ENCODE measurements at places on chromosomes 4 and X. TPM values are rescaled to one million over a fixed set of nuclear protein-coding genes. Genes with fewer than 3 reads are reported as not detected.

Gene ODAPH
- not detected for total RNA-seq

DNA sequence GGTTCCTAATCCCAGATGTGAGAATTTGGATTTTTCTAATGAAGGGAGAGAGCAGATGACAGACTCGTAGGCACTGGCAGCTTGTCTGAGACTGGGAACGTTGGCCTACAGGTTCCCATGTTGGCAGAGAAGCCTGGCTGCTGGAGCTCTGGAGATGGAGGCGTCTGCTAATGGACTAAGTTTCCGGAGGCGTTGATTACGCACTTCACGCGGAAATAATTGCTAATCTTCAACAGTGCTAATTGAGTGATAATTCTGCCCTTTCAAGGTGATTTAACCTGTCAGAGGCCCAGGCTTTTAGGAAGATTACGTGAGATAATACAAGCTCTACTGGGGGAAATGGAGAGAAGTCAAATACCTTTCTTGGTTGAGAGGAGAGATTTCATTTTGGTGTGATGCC, 77.4 kb downstream of the PSAPL1 start:
- DNase-seq, result no peak
- H3K27ac ChIP-seq, result no peak overlapping the region
- no peaks in the 10 kb centered on the region for H3K36me3 ChIP-seq
- no peaks in the 10 kb centered on the region for H3K4me1 ChIP-seq
- H3K4me3 ChIP-seq, result no peak overlapping the region

DNA sequence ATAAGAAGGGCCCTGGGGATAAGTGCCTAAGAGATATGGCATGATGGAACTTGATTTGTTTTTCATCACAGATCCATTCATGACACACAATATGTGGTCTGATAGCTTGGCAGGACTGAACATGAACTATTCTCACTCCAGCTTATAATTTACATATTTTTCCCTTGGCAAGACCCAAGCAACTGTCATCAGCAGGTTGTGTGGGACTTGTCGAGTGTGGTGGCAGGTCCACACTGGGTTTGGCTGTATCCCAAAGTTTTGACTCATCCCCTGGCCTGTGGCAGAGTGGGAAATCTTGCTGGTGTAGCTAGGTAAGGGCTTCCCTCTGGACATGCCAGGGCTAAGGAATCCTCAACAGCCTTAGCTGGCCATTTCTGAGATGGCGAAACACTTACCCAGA, 81.0 kb upstream of the STIM2 start:
- H3K4me1 ChIP-seq, result no peaks in the 10 kb centered on the region
- H3K36me3 ChIP-seq, result no peaks in the 10 kb centered on the region
- H3K27me3 ChIP-seq, result no peaks in the 10 kb centered on the region

DNA sequence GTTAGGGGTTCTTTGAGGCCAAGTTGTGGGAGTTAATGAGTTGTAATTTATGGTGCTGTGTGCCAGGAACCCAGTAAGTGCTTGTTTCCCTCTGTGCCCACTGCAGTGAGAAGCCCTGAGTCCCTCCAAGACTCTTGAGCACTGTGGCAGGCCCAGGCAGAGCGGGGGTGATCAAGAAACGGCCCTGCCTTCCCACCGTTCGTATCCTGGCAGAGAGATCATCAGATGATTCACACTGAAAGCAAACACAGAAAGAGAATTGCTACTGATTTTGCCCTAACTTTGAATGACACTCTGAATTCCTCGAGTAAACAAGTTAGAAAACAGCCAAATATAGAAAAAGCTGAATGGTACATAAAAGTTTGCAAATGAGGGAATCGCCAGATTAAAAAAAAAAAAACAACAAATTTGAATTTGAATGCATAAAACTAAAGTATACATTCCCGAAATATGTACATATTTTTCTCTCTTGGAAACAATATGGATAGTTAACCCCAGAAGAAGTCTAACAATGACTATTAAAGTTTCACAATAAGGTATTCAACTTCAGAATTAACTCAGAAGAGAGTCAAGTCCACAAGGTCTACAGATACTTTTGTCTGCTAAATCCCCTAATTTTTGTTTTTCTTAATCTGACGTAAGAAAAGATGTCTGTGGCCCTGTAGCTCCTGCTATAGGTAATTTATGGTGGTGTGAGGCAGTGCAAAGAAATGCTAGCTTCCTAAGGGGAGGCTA, 71.8 kb downstream of the AFAP1 start:
- H3K36me3 ChIP-seq, result no peaks in the 10 kb centered on the region
- DNase-seq, result no peak
- no peak overlapping the region for H3K4me3 ChIP-seq
- no peaks in the 10 kb centered on the region for H3K27me3 ChIP-seq

- no peak overlapping the region for H3K4me3 ChIP-seq
- H3K4me1 ChIP-seq, result no peaks in the 10 kb centered on the region
- H3K27me3 ChIP-seq, result no peaks in the 10 kb centered on the region
- DNase-seq, result no peak
Measured at GRCh38 chr4:118732591-118733330, 47.6 kb downstream of the METTL14 start.

GRCh38 chr4:70925899-70926635, 23.9 kb downstream of the MOB1B start:
- no peaks in the 10 kb centered on the region for H3K36me3 ChIP-seq
- no peaks in the 10 kb centered on the region for H3K27me3 ChIP-seq
- DNase-seq, result no peak
- no peaks in the 10 kb centered on the region for H3K4me1 ChIP-seq
- no peak overlapping the region for H3K27ac ChIP-seq
- H3K4me3 ChIP-seq, result no peak overlapping the region

Gene ODAM
- total RNA-seq, result not detected

DNA sequence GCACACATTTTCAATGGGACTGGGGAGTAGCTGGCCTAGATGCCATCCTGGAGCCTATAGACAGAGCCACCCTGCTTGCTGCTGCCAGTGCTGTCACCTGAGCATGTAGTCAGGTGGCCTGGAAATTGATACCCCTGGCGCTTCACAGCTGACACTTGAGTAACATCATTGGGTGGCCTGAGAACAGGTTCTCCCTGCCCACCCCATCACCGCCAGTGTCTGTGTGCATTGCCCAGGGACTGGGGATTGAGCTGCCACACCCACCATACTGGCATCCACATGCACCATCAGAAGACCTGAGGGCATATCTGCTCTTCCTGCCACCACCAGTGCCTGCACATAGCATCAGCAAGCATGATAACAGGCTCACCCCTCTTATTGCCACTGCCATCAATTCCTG, 1142.9 kb upstream of the PABPC4L start:
- no peak overlapping the region for H3K4me3 ChIP-seq
- no peak overlapping the region for H3K27ac ChIP-seq
- no peaks in the 10 kb centered on the region for H3K4me1 ChIP-seq
- no peaks in the 10 kb centered on the region for H3K36me3 ChIP-seq
- DNase-seq, result no peak

- H3K27me3 ChIP-seq, result no peaks in the 10 kb centered on the region
- H3K36me3 ChIP-seq, result no peaks in the 10 kb centered on the region
- no peak for DNase-seq
- H3K27ac ChIP-seq, result no peak overlapping the region
Measured at GRCh38 chrX:71210816-71211215, 12.2 kb upstream of the GJB1 start.

DNA sequence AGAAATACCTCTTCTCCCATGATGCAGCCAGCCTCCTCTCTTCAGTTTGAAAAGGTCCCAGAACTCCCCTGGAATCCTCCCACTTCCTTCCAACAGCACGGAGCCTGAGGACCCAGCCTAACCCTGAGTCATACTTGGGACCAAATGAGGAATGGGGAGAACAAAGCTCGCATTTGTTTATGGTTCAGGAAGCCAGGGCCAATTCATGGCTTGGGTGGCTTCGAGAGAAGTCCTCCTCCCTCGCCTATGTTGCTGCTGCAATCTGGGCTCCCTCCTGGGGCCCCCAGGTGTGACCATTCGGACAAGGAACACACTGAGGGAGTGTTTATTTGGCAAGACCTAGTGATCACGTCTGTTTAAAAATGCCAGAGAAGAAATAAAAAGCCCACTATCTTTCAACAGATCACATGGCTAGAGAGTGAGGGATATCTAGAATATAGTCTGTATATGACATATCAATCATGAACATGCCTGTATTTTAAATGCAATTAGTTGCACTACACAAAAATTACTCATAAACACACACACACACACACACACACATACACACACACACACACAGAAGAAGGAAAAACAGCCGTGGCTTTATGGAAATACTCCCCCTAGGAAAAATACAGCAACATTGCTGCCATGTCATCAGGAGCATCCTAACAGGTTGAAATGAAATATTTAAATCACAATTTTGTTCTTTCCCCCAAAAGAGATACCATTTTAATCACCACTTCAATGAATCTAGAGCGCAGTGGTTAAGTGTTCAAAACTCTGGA, 155.7 kb upstream of the MAP3K15 start:
- H3K36me3 ChIP-seq, result no peaks in the 10 kb centered on the region
- H3K4me1 ChIP-seq, result peaks cover 10% of the 10 kb centered on the region
- no peak overlapping the region for H3K27ac ChIP-seq
- no peak for DNase-seq
- H3K4me3 ChIP-seq, result no peak overlapping the region
- H3K27me3 ChIP-seq, result no peaks in the 10 kb centered on the region

Gene RS1
- not detected for total RNA-seq

DNA sequence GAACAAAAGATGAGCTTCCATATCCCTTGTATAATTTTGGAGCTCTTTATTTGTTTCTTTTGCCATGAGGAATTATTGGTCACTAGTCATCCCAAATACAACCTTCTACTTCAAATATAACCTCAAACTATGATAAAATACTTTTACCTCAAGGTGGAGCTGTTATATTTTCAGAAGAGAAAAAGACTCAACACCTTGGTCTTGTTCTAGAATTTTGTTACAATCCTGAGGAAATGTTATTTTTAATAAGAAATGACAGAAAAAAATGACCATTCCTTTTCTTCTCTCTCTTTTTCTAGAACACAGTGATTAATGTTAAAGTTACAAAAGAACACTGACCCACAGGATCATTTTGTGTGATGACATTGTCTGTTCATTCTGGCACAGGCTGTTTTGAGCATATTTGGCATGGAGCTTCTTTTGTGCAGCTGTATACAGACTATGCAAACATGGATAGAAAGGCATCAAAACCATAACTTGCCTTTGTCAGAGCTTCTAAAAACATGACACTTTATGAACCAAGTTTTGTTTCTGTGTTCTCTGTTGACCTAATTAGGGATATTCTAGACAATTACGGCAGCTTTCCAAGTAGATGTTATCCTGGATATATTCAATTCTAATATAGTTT, 159.6 kb upstream of the CTSO start:
- no peak for DNase-seq
- H3K27me3 ChIP-seq, result no peaks in the 10 kb centered on the region
- H3K4me3 ChIP-seq, result no peak overlapping the region
- H3K36me3 ChIP-seq, result no peaks in the 10 kb centered on the region

GRCh38 chrX:119218198-119218597, 17.9 kb upstream of the PGRMC1 start:
- no peaks in the 10 kb centered on the region for H3K27me3 ChIP-seq
- no peak for DNase-seq
- no peaks in the 10 kb centered on the region for H3K4me1 ChIP-seq
- no peaks in the 10 kb centered on the region for H3K36me3 ChIP-seq
- H3K4me3 ChIP-seq, result no peak overlapping the region

Gene MAGED4
- 0.18 TPM for total RNA-seq

DNA sequence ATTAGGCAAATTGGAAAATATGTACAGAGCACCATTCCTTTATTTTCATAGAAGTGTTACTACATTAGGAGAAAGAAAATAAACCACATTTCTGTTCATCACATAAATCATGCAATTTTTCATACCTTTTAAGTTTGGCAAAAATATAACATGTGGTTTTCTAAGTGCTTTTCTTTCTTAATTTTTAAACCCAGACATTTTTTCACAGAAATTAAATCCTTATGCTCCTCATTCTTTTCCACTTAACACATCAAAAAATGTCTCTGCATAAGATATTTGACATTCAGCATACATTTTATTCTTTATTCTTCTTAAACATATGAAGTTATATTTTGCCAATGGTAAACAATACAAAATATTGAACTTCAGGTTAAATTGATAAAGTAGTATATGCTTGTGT, 826.6 kb upstream of the SLIT2 start:
- no peak for DNase-seq
- no peak overlapping the region for H3K4me3 ChIP-seq
- H3K4me1 ChIP-seq, result no peaks in the 10 kb centered on the region
- no peaks in the 10 kb centered on the region for H3K27me3 ChIP-seq
- no peaks in the 10 kb centered on the region for H3K36me3 ChIP-seq

DNA sequence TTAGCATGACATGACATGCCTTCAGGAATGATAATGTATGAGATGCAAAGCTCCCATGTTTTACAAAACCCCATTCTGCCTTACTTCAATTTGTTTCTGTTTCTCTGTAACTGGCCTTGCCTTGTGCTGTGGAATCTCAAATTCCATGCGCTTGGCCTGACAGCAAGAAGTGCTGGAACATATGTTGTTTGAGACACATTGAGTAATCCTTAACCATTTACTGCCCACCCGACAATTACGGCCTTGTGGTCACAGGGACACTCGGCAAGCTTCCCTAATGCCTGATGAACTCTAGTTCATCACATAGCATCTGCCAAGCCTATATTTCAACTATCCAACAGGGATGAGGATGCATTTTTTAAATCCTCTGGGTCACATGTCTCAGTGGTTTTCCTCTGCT, 226.4 kb upstream of the CASK start:
- H3K4me3 ChIP-seq, result no peak overlapping the region
- no peak for DNase-seq
- H3K27me3 ChIP-seq, result no peaks in the 10 kb centered on the region
- H3K4me1 ChIP-seq, result no peaks in the 10 kb centered on the region
- no peaks in the 10 kb centered on the region for H3K36me3 ChIP-seq

GRCh38 chr4:37735578-37735977, 49.4 kb upstream of the RELL1 start:
- H3K4me1 ChIP-seq, result no peaks in the 10 kb centered on the region
- H3K27ac ChIP-seq, result no peak overlapping the region
- H3K27me3 ChIP-seq, result no peaks in the 10 kb centered on the region
- no peak for DNase-seq

DNA sequence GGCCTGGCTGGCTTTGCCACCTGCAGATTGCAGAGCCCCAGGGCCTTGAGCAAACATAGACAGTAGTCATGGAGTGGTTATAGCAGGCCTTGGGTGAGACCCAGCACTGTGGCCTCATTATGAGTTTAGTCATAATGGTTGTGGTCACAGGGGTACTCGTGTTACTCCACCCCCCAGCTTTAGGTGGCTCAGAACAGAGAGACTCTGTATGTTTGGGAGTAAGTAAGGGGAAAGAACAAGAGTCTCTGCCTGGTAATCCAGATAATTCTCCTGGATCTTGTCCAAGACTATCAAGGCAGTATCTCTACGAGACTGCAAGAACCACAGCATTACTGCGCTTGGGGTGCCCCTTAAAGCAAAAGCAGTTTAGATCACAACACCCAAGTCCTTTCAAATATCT, 62.3 kb upstream of the SCRG1 start:
- H3K36me3 ChIP-seq, result no peaks in the 10 kb centered on the region
- H3K27ac ChIP-seq, result no peak overlapping the region
- H3K4me1 ChIP-seq, result no peaks in the 10 kb centered on the region
- DNase-seq, result no peak
- no peak overlapping the region for H3K4me3 ChIP-seq
- no peaks in the 10 kb centered on the region for H3K27me3 ChIP-seq

Measured in right lobe of liver (tissue), 6 donors.